ENCODE measurements at places on chromosomes 7 and 10.

DNA sequence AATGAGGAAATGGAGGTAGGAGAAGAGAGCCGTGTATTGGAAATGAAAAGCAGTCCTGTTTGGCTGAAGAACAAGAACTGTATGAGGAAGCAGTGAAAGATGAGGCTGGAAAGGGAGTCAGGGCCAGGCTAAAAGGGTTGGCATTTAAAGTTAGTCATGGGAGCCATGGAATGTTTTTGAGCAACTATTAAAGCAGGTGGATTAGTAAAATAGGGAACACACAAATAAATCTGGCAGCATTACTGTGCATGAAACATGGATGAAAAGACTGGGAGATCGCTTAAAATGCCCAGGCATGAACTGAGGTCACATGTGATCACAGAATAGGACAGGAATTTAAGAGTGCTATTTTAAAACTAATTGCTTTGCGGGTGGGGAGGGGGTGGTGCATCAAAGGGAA lies 1.4 kb upstream of the IFRD1 start:
- H3K27ac ChIP-seq: peak overlapping the region; percentile 41
- H3K4me1 ChIP-seq: peaks cover 15% of the 10 kb centered on the region
- H3K27me3 ChIP-seq: peaks cover 9% of the 10 kb centered on the region
- no peaks in the 10 kb centered on the region for H3K36me3 ChIP-seq

GRCh38 chr10:113301342-113301984 lies 251.4 kb upstream of the HABP2 start:
- DNase-seq: no peak
- no peak overlapping the region for H3K27ac ChIP-seq
- no peaks in the 10 kb centered on the region for H3K36me3 ChIP-seq
- no peak overlapping the region for H3K4me3 ChIP-seq
- no peaks in the 10 kb centered on the region for H3K27me3 ChIP-seq
- H3K4me1 ChIP-seq: no peaks in the 10 kb centered on the region

DNA sequence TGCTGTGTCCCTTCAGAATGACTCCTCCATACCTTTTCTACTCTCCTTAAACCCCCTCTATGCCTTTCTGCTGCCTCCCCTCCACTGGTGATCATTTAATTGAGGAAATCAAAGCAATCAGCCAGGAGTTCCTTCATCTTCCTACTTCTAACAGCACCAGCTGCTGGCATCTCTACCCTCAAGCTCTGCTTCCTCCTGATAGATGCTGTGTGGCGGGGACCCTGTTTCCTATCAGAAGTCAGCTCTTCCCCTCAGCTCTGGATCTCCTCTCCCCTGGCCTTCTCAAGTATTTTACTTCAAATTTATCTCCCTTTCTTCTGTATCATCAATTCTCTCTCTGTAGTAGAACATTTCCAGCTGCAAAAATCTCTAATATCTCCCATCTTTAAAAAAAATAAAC lies 183.7 kb downstream of the ELMO1 start:
- no peaks in the 10 kb centered on the region for H3K36me3 ChIP-seq
- H3K27ac ChIP-seq: no peak overlapping the region
- DNase-seq: no peak
- no peaks in the 10 kb centered on the region for H3K4me1 ChIP-seq

- peaks cover 10% of the 10 kb centered on the region for H3K36me3 ChIP-seq
- peaks cover 43% of the 10 kb centered on the region for H3K4me1 ChIP-seq
- H3K4me3 ChIP-seq: peak overlapping the region; percentile 98
- no peak overlapping the region for H3K27ac ChIP-seq
Observed at GRCh38 chr10:79246606-79247275, 100.5 kb upstream of the PPIF start.

GRCh38 chr7:73822319-73823173 lies 8.2 kb upstream of the CLDN4 start:
- H3K4me1 ChIP-seq: peaks cover 1% of the 10 kb centered on the region
- no peak overlapping the region for H3K4me3 ChIP-seq
- H3K27me3 ChIP-seq: peaks cover 13% of the 10 kb centered on the region
- no peak for DNase-seq

GRCh38 chr10:32327364-32327691 lies 19.6 kb downstream of the EPC1 start:
- no peak overlapping the region for H3K4me3 ChIP-seq
- H3K4me1 ChIP-seq: peaks cover 39% of the 10 kb centered on the region
- H3K27ac ChIP-seq: peak overlapping the region; percentile 7
- H3K27me3 ChIP-seq: no peaks in the 10 kb centered on the region

GRCh38 chr10:70761031-70761601 lies 24.1 kb downstream of the TBATA start:
- H3K36me3 ChIP-seq: peaks cover 9% of the 10 kb centered on the region
- no peak overlapping the region for H3K4me3 ChIP-seq
- peaks cover 21% of the 10 kb centered on the region for H3K4me1 ChIP-seq
- peaks cover 3% of the 10 kb centered on the region for H3K27me3 ChIP-seq
- H3K27ac ChIP-seq: no peak overlapping the region

DNA sequence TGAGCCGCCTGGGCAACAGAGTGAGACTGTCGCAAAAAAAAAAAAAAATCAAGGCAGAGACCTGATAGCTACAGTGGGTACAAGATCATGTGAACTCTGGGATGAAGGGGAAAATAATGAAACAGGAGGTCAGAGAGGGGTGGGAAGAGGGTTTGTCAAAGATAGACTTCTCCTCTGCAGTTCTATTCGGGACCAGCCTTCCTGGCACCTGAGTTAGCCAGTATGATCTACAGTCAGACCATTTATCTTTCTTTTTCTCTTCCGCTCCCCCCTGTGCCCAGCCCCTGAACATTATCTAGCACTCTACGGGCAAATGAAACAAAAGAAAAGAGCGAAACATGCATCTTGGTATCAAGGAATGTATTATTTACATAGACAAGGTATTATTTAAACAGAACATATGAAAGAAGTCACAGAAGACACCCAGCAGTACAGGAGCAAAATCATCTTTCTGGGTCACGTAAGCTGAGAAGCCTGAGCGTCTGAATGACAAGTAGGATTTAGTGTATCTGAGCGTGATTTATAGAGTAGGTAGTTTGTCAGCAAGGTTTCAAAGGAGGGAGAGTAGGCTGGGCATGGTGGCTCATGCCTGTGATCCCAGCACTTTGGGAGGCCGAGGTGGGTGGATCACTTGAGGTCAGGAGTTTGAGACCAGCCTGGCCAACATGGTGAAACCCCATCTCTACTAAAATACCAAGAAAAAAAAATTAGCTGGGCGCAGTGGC lies 109.0 kb downstream of the PRKCQ start:
- no peaks in the 10 kb centered on the region for H3K36me3 ChIP-seq
- H3K27ac ChIP-seq: no peak overlapping the region
- H3K4me3 ChIP-seq: no peak overlapping the region
- DNase-seq: no peak
- H3K4me1 ChIP-seq: no peaks in the 10 kb centered on the region

- H3K4me1 ChIP-seq: no peaks in the 10 kb centered on the region
- H3K27me3 ChIP-seq: no peaks in the 10 kb centered on the region
- H3K4me3 ChIP-seq: no peak overlapping the region
- H3K36me3 ChIP-seq: no peaks in the 10 kb centered on the region
- no peak overlapping the region for H3K27ac ChIP-seq
Observed at GRCh38 chr7:63899691-63900393, 98.8 kb upstream of the ZNF722 start.

DNA sequence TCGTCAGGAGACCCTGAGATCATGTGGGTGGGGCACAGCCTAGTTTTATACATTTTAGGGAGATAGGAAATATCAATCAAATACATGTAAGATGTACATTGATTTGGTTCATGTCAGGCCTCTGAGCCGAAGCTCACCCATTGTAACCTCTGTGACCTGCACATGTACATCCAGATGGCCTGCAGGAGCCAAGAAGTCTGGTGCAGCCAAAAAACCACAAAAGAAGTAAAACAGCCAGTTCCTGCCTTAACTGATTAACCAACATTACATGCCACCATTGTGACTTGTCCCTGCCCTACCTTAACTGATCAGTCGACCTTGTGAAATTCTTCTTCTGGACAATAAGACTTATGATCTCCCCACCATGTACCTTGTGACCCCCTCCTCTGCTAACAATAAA lies 16.0 kb upstream of the LRRC61 start:
- H3K4me1 ChIP-seq: no peaks in the 10 kb centered on the region
- no peak for DNase-seq
- H3K27ac ChIP-seq: no peak overlapping the region
- no peak overlapping the region for H3K4me3 ChIP-seq

GRCh38 chr10:67487199-67487598 lies 208.8 kb downstream of the CTNNA3 start:
- H3K4me1 ChIP-seq: no peaks in the 10 kb centered on the region
- peaks cover 1% of the 10 kb centered on the region for H3K27me3 ChIP-seq
- H3K4me3 ChIP-seq: no peak overlapping the region
- no peaks in the 10 kb centered on the region for H3K36me3 ChIP-seq

DNA sequence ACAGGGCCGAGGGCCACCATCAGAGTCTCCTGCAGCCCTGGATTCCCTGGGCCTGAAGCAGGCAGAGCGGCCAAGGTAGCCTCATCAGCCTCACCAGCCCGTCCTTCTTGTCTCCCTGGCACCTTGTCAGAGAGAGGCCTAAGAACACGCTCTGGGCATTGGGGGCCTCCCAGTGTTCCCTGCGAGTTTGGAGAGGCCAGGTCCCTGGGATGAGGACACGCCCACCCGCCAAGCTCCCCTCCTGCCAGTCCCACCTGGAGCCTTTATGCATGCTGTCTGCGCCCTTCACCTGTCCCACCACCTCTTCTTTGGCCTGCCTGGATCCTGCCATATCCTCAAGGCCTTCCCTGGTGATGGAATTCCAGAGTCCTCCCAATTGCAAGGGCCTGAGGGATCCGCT lies 69.2 kb downstream of the LHPP start:
- no peak for DNase-seq
- no peaks in the 10 kb centered on the region for H3K36me3 ChIP-seq
- H3K27ac ChIP-seq: no peak overlapping the region
- H3K27me3 ChIP-seq: peaks cover 1% of the 10 kb centered on the region
- H3K4me3 ChIP-seq: no peak overlapping the region
- H3K4me1 ChIP-seq: no peaks in the 10 kb centered on the region

DNA sequence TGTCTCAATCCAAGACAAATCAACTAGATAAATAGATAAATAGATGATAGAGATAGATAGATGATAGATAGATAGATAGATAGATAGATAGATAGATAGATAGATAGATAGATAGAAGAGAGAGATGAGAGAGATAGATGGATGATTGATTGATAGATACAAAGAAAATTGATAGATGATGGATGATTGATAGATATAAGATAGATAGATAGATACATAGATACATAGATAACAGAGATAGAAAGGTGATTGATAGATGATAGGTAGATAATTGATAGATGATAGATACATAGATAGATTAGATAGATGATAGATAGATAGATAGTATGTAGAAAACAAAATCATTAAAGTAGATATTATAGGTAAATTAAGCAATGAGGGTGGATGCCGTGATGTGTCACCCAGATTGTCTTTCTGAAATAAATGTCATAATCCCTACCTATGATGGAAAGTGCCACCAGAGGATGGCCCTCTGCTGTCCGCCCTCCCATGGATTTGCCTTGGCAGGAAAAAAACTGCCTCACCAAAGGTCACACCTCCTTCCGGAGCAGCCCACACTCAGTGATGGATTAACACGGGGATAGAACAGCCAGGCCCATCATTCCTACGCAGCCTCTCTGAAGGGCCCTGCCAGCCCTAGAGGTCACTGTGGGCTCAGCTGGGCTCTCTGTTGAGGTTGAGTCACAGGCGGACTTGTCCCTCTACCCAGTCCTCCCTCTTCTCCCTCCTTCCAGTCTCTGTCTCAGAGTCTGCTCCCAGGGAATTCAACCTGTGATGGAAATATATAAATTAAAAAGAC lies 50.8 kb downstream of the KCNH2 start:
- H3K4me3 ChIP-seq: no peak overlapping the region
- H3K27ac ChIP-seq: no peak overlapping the region
- H3K4me1 ChIP-seq: peaks cover 19% of the 10 kb centered on the region
- H3K27me3 ChIP-seq: peaks cover 5% of the 10 kb centered on the region
- no peaks in the 10 kb centered on the region for H3K36me3 ChIP-seq

DNA sequence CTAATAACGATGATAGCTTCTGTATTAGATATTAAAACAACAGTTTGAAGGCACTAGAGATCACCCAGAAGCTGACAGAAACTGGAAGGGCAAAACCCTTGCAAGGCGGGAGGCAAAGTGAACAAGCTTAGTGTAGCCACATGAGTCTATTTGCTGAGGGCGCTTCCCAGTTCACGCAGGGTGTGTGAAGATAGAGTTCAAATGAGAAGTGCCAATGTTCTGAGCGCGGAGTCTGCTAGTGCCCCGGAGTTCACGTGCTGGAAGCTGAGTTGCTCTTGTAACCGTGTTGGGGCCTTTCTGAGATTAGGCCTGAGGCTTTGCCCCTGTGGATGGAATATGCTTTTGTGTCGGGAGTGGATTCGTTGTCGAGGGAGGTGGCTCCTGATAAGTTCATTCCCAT lies 16.6 kb upstream of the GTPBP4 start:
- H3K36me3 ChIP-seq: peaks cover 8% of the 10 kb centered on the region
- no peak overlapping the region for H3K27ac ChIP-seq
- DNase-seq: no peak

GRCh38 chr7:31027161-31027965 lies 24.7 kb upstream of the ADCYAP1R1 start:
- H3K4me1 ChIP-seq: peaks cover 7% of the 10 kb centered on the region
- H3K27ac ChIP-seq: no peak overlapping the region

DNA sequence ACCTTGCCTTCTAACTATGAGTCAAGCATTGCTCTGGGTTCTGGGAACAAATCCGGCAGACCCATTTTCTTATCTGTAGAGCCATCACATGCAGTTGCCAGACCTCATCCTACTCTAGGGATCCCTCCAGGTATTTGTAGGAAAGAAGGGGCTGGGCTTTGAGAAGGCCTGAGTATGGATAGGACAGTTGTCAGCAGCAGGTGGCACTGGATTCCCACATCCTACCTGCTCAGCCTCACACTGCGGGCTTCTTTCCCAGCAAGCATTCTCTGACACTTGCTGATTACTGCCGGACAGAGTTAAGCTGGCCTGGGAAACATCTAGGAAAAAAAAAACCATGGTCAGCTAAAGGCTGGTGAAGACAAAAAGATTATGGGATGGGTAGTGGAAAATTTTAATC lies 224.1 kb downstream of the CCSER2 start:
- H3K36me3 ChIP-seq: no peaks in the 10 kb centered on the region
- no peak overlapping the region for H3K4me3 ChIP-seq
- H3K27ac ChIP-seq: no peak overlapping the region
- H3K4me1 ChIP-seq: peaks cover 11% of the 10 kb centered on the region
- no peak for DNase-seq

- no peaks in the 10 kb centered on the region for H3K27me3 ChIP-seq
Observed at GRCh38 chr7:149304006-149304405, 42.0 kb downstream of the ZNF783 start.

Measured in glutamatergic neuron (in vitro differentiated cells).